ENCODE measurements at places on chromosomes 12 and 14.

- DNase-seq = no peak
Observed at GRCh38 chr14:30243805-30244204, 315.2 kb upstream of the G2E3 start.

GRCh38 chr12:51689983-51690382, 99.0 kb downstream of the SCN8A start:
- no peak for DNase-seq

GRCh38 chr12:22332202-22332601, 2.3 kb downstream of the ST8SIA1 start:
- DNase-seq = no peak

GRCh38 chr14:32434180-32434579, 105.1 kb downstream of the AKAP6 start:
- no peak for DNase-seq

DNA sequence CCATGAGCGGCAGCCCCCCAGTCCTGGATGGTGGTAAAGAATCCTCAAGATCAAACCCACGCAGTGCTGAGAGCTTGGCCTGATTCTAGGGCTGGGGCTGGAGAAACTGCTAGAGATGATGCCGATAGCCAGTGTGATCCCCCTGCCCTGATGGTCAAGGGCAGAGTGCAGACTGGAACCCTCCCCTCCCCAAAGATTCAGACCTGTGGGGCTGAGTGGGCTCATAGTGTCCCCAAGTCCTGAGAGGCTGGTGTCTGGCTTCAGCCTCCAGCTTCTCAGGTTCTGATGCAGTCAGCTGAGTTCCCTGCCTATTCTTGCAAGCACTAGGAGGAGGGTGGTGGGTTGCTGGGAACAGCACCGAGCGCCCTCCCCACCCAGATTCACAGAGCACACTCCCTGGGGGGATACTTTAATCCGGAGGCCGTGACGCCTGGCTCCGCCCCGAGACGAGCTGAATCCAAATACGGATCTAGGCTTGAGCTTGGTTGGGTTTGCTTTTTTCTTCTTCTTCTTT, 11.9 kb downstream of the RHOF start:
- DNase-seq = no peak

DNA sequence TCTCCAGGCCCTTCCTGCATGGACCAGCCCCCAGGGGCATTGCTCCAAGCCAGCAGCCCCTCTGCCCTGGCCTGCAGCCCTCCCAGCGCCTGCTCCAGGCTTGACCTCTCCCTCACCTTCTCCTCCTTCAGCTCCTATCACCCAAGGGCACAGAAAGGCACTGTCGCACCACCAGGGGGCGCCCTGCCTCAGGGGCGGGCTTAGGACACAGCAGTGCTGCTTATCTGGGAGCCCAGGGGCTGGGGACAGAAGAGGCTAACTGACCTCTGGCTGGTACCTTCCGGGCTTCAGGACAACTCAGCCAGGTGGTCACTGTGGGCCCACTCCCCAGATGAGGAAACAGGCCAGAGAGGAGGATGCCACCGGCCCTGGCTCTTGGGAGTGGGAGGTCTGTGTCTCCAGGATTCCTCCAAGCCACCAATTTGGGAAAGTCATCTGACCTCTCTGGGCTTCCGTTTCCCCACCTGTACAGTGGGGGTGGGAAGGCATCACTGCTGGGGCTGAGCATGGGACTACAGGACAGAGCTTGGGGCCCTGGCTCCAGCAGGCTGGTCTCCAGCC, 25.3 kb upstream of the GPR132 start:
- DNase-seq = peak; percentile 87

DNA sequence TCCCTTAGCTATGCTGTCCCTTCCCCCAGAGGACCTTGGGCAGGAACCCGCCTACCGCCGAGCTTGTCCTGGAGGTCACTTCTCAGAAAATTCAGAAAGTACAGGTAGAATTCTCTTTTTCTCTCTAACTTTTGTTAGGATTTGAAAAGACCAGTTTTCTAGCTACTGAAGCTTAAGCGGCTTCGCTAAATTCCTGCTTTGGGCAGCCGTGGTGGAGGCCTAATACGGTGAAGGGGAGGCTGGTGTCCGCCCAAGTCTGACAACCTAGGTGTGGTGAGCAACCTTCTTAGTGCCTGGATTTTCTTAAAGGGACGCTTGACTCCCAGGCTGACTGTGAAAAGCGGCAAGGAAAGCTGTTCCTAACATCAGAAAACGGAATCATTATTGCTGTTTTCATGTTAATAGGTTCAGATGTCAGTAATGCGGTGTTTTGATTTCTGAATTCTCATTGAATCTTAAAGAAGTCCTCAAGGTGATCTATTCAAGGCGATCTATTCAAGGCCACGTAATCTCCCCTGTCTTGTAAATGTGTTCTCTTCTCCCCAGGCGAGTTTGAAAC, 835 bp downstream of the FGD4 start:
- DNase-seq = peak; percentile 17

- peak; percentile 85 for DNase-seq
Observed at GRCh38 chr12:16347391-16348298, at the start of gene MGST1. Gene MGST1, plus strand, starts transcription at chr12:16347645. Its CDS starts 6,608 bp downstream, at chr12:16354253.

DNA sequence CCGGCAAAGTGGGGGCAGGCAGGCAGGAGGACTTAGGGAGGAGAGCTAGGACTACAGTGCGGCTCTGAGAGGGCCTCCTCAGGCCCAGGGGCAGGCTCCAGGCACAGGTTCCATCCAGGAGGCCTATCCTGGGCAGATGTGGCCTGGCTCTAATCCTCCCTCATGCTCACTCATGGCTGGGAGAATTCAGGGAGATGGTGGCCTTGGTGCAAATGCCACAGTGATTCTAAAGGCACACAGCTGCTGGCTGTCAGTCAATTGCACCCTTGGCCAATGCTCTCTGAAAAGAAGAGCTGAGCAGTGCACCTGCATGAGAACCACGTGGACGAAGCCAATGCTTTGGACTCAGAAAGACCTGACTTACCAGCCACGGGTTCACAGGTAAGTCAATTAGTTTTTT, 89.6 kb downstream of the C12orf75 start:
- DNase-seq = no peak

DNA sequence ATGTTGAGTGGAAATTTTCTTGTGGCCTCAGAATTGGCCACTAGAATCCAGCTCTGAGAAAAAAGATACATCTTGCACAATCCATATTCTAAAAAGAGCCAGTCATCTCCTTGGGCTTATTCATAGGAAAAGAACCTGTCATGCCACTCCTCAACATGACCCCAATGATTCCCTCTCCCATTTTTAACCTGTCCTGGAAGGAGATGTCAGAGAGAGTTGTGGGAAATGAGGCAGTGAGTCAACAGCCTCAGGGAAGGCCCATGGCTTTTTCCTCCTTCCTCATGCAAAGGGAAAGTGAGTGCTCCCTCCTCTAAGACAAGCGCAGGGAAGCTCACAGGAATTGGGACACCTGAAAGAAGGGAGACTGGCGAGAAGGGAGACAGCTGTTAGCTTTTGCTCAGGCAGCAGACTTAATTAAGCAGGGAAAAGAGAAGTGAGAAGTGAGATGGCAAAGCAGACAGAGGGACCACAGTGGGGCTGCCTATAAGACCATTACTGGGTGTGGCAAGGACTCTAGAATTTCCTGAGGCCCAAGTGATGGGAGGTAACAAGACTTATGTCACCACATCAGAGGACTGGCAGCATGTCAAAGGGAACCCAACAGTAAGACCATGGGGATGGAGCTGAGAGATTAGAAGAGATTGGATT, 10.2 kb upstream of the DHRS7 start:
- no peak for DNase-seq

- DNase-seq = no peak
Observed at GRCh38 chr12:87689196-87689595, 340.0 kb downstream of the C12orf50 start.

GRCh38 chr12:32083489-32083888, 23.2 kb upstream of the BICD1 start:
- no peak for DNase-seq

DNA sequence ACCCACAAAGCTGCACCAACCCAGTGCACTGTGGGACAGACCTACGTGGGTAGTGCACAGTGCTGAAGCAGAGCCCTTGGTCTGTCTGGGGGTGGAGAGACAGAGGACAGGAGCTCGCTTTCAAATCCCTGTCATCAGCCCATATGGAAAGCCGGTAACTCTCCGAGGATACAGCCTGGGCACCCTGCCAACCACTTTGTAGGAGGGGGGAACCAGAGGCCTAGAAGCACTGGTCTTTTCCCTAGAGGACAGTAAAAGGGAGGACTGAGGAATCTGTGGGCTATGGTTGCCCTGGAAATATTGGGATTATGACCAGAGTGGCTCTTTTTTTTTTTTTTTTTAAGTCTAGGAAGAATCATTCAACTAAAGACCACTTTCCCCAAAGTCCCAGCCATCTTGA, 74.3 kb downstream of the MAP3K9 start:
- DNase-seq = no peak

Measured in RPMI8226 (cell line).